Aorta (tissue), 5 donors: ENCODE measurements at places on chromosomes 5 and 9.

DNA sequence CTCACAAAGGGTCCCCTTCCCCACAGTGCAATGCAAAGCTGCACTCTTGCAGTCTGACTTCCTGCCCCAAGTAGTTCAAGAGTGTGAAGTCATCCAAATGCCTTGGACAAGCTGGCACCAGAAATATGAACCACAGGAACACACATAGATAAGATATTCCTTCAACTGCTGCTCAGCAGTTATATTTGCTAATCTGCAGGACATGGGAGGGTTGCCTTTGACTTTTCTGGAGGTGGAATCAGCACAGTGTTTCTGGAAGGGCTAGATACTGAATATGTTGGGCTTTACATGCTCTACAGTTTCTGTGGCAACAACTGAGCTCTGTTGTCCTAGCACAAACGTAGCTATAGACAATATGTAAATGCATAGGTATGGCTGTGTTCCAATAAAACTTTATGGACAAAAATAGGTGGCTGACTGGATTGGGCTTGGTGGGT is 96.7 kb upstream of the PCA3 start:
- no peak for DNase-seq

- no peak for DNase-seq
These were observed 295.1 kb downstream of the CDK5RAP2 start for GRCh38 chr9:120284821-120285220.

DNA sequence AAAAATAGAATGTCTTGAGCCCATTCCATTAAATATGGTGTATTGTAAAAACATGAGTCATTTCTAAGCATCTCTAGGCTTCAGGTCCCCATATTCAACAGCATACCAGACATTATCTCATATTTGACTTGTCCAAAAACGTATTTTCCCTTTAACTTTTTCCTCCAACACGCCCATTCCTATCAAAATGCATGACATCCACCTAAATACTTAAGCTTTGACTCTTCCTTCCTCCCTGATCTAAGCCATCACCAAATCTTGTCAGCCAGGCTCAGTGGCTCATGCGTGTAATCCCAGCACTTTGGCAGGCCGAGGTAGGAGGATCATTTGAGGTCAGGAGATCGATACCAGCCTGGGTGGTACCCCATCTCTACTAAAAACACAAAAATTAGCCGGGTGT is 23.9 kb downstream of the VCP start:
- no peak for DNase-seq

- no peak for DNase-seq
These were observed 283.4 kb downstream of the NFIB start for GRCh38 chr9:14030375-14031059.

DNA sequence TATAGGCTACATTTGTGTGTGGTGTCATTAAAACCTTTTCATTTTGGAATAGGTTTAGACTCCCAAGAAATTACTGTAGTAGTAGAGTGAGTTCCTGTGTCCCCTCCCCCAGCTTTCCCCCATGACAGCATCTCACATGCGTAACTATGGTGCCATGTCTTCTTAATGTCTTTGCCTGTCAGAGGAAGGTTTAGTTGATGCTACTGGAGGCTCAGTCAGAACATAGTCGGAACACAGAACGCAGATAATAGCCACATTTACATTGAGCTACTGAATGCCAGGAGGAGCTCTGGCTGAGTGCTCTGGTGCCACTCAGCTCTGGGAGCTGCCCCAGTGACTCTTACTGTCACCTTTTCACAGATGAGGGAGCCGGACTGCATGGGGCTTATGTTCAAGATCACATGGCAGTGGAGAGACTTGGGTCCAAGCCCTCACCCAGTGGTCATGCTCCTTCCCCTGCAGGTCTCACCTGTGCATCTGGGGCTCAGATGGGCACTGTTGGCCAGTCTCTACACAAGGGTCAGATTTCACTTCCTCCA is 223.6 kb downstream of the AOPEP start:
- no peak for DNase-seq
